Colonic mucosa (tissue), 4 donors: ENCODE measurements at places on chromosomes 2 and 18. TPM values are rescaled to one million over a fixed set of nuclear protein-coding genes. Genes with fewer than 3 reads are reported as not detected.

MARCO gene
- 3.7 TPM for total RNA-seq

LIPT1 gene
- 6.3 TPM for total RNA-seq

PSMA8 gene
- total RNA-seq: not detected

UGT1A10 gene
- 82.9 TPM for total RNA-seq

EDAR gene
- total RNA-seq: 1.1 TPM

MYCN gene
- 1.7 TPM for total RNA-seq

ATP6V1C2 gene
- 1.7 TPM for total RNA-seq

GRCh38 chr2:15363734-15364133 is 197.4 kb downstream of the NBAS start:
- H3K36me3 ChIP-seq: no peaks in the 10 kb centered on the region
- DNase-seq: no peak
- H3K4me3 ChIP-seq: no peak overlapping the region
- H3K27me3 ChIP-seq: no peaks in the 10 kb centered on the region
- no peaks in the 10 kb centered on the region for H3K4me1 ChIP-seq
- no peak overlapping the region for H3K27ac ChIP-seq

DNA sequence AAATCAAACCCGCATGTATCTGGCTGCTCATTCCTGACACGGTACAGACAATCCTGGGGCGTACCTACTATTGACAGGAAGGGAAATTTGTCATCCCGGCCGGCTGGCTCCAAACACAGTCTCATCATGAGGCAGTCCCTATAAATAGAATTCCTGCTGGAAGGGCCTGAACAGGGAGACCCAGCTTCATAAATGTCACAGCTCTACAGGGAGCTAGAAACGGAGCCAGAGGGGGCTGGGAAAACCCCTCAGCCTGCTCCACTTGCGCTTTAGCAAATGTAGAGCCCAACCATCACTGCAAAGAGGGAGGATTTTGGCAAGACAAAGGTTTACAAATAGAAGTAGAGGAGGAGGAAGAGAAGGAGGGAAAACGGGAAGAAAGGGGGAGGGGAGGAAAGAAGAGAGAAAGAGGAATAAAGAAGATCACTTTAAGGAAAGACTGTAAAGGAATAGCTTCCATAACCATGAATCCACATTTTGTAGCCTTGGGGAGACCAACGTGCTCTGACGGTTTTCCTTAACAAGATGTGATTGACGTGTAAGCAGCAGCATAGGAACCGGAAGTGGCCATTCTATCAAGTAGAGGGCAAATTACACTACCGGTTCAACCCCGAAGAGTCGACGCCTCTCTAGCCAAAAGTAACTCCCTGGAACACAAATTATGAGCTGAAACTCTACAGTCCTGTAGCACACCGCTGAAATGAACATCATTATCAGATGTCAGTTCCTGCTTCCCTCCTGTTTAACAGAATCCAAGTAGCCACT is 56.8 kb upstream of the TTN start:
- no peaks in the 10 kb centered on the region for H3K4me1 ChIP-seq
- H3K27ac ChIP-seq: no peak overlapping the region
- DNase-seq: peak; percentile 19
- no peaks in the 10 kb centered on the region for H3K36me3 ChIP-seq

DNA sequence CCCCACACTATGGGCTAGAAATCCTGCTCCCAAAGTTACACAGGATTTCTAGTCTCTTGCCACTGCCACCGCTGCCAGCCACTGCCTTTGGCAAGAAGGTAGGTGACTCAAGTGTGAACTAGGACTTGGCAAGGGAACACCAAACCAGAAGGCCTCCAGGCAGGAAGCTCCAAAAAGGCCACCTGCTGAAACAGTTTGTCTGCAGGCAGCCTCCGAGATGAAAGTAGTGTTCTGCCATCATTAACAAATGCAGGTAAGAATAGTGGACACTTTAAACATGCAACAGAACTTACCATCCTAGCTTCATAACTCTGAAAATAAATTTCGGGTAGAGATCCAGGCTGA is 3.9 kb downstream of the ANKRD44 start:
- H3K36me3 ChIP-seq: no peaks in the 10 kb centered on the region
- no peaks in the 10 kb centered on the region for H3K4me1 ChIP-seq
- no peak overlapping the region for H3K4me3 ChIP-seq
- peak overlapping the region; percentile 51 for H3K27ac ChIP-seq
- no peak for DNase-seq

DNA sequence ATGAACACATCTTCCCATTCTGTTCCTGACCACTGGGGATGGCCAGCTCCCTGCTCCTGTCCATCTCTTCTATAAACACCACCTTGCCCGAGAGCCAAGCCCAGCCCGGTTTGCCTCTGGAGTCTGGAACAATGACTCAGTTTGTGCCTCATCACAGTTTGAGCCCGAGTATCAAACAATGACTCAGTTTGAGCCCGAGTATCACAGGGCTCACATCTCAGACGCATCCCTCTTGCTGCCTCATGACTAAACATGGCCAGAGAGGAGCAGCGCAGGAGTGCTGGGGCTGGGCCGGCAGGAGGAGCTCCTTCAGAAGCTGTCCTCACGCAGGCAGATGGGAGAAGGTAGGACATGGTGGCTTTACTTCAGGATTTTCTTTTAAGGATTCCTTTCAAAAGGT is 68.7 kb downstream of the PXDN start:
- H3K36me3 ChIP-seq: no peaks in the 10 kb centered on the region
- no peaks in the 10 kb centered on the region for H3K4me1 ChIP-seq
- no peak for DNase-seq
- no peak overlapping the region for H3K27ac ChIP-seq
- no peak overlapping the region for H3K4me3 ChIP-seq

GRCh38 chr18:3875376-3875775 is 425.4 kb downstream of the TGIF1 start:
- no peak overlapping the region for H3K27ac ChIP-seq
- no peak overlapping the region for H3K4me3 ChIP-seq
- H3K27me3 ChIP-seq: no peaks in the 10 kb centered on the region
- no peak for DNase-seq

- peak; percentile 41 for DNase-seq
- no peaks in the 10 kb centered on the region for H3K4me1 ChIP-seq
- peak overlapping the region; percentile 50 for H3K27ac ChIP-seq
- H3K27me3 ChIP-seq: no peaks in the 10 kb centered on the region
- H3K4me3 ChIP-seq: no peak overlapping the region
Measured at GRCh38 chr2:159030674-159031380, 62.4 kb downstream of the TANC1 start.

- no peak within 1 kb of the TSS for H3K27ac ChIP-seq
- H3K4me3 ChIP-seq: peak within 1 kb of the TSS; percentile 43
- H3K27me3 ChIP-seq: no peaks in the 10 kb centered on the region
- peak; percentile 45 for DNase-seq
- no peaks in the 10 kb centered on the region for H3K36me3 ChIP-seq
- H3K4me1 ChIP-seq: no peaks in the 10 kb centered on the region
Measured at GRCh38 chr2:222671259-222672067, at the start of gene MOGAT1. MOGAT1 (plus strand) TSS chr2:222671658; CDS start chr2:222671786, 128 bp downstream.

- H3K4me1 ChIP-seq: peaks cover 9% of the 10 kb centered on the region
- peak overlapping the region; percentile 90 for H3K27ac ChIP-seq
- DNase-seq: peak; percentile 54
- no peaks in the 10 kb centered on the region for H3K27me3 ChIP-seq
Measured at GRCh38 chr2:44360749-44361329, 455 bp downstream of the PREPL start.

GRCh38 chr2:129087133-129087813 is 768.6 kb upstream of the HS6ST1 start:
- H3K4me3 ChIP-seq: no peak overlapping the region
- no peak overlapping the region for H3K27ac ChIP-seq
- H3K27me3 ChIP-seq: no peaks in the 10 kb centered on the region
- no peaks in the 10 kb centered on the region for H3K36me3 ChIP-seq

GRCh38 chr2:174025271-174026121 is 60.3 kb upstream of the SP3 start:
- H3K4me3 ChIP-seq: no peak overlapping the region
- peak overlapping the region; percentile 75 for H3K27ac ChIP-seq
- H3K4me1 ChIP-seq: peaks cover 5% of the 10 kb centered on the region
- peak; percentile 62 for DNase-seq
- no peaks in the 10 kb centered on the region for H3K36me3 ChIP-seq

- no peaks in the 10 kb centered on the region for H3K36me3 ChIP-seq
- no peaks in the 10 kb centered on the region for H3K4me1 ChIP-seq
- no peak overlapping the region for H3K27ac ChIP-seq
- H3K4me3 ChIP-seq: no peak overlapping the region
Measured at GRCh38 chr2:60998628-60999545, 18.6 kb upstream of the PEX13 start.

- DNase-seq: no peak
- no peaks in the 10 kb centered on the region for H3K4me1 ChIP-seq
- no peaks in the 10 kb centered on the region for H3K27me3 ChIP-seq
- H3K27ac ChIP-seq: no peak overlapping the region
Measured at GRCh38 chr2:73107211-73107926, 5.4 kb downstream of the RAB11FIP5 start.

DNA sequence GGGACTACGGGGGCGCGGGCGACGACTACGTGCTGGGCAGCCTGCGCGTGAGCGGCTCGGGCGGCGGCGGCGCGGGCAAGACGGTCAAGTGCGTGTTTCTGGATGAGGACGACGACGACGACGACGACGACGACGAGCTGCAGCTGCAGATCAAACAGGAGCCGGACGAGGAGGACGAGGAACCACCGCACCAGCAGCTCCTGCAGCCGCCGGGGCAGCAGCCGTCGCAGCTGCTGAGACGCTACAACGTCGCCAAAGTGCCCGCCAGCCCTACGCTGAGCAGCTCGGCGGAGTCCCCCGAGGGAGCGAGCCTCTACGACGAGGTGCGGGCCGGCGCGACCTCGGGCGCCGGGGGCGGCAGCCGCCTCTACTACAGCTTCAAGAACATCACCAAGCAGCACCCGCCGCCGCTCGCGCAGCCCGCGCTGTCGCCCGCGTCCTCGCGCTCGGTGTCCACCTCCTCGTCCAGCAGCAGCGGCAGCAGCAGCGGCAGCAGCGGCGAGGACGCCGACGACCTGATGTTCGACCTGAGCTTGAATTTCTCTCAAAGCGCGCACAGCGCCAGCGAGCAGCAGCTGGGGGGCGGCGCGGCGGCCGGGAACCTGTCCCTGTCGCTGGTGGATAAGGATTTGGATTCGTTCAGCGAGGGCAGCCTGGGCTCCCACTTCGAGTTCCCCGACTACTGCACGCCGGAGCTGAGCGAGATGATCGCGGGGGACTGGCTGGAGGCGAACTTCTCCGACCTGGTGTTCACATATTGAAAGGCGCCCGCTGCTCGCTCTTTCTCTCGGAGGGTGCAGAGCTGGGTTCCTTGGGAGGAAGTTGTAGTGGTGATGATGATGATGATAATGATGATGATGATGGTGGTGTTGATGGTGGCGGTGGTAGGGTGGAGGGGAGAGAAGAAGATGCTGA is 1.4 kb downstream of the SOX11 start:
- DNase-seq: no peak
- no peak overlapping the region for H3K4me3 ChIP-seq
- H3K4me1 ChIP-seq: no peaks in the 10 kb centered on the region
- peaks cover 41% of the 10 kb centered on the region for H3K27me3 ChIP-seq
- H3K36me3 ChIP-seq: no peaks in the 10 kb centered on the region
- no peak overlapping the region for H3K27ac ChIP-seq

GRCh38 chr2:105888625-105889024 is 143.9 kb downstream of the NCK2 start:
- H3K27ac ChIP-seq: no peak overlapping the region
- H3K27me3 ChIP-seq: no peaks in the 10 kb centered on the region
- no peaks in the 10 kb centered on the region for H3K4me1 ChIP-seq

GRCh38 chr2:111688482-111688881 is 195.5 kb downstream of the ANAPC1 start:
- H3K4me3 ChIP-seq: no peak overlapping the region
- H3K36me3 ChIP-seq: no peaks in the 10 kb centered on the region
- H3K27ac ChIP-seq: no peak overlapping the region
- DNase-seq: no peak
- H3K4me1 ChIP-seq: no peaks in the 10 kb centered on the region
- H3K27me3 ChIP-seq: no peaks in the 10 kb centered on the region

GRCh38 chr2:147133286-147133908 is 711.4 kb upstream of the ACVR2A start:
- H3K27ac ChIP-seq: no peak overlapping the region
- no peaks in the 10 kb centered on the region for H3K4me1 ChIP-seq
- no peaks in the 10 kb centered on the region for H3K27me3 ChIP-seq
- H3K4me3 ChIP-seq: no peak overlapping the region
- no peaks in the 10 kb centered on the region for H3K36me3 ChIP-seq
- no peak for DNase-seq

DNA sequence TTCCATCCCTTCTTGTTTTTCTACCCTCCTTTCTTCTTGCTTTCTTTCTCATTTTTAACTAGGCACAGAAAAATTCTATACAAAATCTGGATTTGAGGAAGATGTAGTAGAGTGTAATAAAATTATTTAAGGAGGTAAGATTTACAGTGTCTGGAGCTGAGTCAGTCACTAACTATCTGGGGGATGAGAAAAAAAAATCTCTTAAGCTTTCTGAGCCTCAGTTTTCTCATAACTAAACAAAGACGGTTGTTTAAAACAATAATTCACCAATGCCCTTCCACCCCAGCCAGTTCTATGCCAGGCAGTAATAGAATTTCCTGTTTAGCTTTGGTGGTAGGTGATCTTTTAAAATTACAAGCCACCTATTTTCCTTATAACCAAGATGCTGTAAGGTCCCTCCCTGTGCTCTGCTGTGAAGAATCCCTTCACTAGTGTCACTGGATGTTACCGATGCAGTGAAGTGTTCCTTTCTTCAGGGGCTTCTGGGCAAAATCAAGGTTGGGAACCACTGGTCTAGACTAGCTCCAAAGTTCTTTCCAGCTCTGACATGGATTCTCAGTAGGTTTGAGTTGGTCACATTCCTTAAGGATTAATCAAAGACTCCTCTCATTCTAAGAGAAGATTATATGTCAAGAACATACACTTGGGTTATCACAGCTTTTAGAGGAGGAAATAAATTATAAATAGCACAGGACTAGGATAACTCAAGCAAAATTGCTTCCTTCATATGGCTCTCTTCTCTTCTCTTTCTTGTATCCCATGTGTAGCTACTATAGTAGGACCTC is 289.0 kb downstream of the CDH2 start:
- no peak overlapping the region for H3K4me3 ChIP-seq
- no peaks in the 10 kb centered on the region for H3K27me3 ChIP-seq
- H3K27ac ChIP-seq: no peak overlapping the region
- H3K4me1 ChIP-seq: no peaks in the 10 kb centered on the region

DNA sequence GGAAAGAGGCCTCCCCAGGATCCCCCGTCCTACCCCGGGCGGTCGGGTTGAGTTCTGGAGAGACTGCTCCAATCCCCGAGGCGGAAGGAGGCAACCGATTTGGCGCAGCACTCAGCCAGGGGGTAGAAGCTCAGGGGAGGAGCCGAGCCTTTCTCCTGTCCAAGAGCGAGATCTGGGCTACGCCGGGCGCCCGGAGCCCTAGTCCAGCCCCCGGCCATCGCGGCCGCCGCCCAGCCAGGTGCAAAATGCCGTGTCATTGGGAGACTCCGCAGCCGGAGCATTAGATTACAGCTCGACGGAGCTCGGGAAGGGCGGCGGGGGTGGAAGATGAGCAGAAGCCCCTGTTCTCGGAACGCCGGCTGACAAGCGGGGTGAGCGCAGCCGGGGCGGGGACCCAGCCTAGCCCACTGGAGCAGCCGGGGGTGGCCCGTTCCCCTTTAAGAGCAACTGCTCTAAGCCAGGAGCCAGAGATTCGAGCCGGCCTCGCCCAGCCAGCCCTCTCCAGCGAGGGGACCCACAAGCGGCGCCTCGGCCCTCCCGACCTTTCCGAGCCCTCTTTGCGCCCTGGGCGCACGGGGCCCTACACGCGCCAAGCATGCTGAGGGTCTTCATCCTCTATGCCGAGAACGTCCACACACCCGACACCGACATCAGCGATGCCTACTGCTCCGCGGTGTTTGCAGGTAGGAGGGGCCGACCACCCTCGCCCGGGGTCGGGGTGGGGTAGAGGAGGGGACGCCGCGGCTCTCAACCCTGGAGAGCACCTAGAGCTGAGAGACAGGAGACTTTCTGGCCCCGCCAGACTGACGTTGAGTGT is at the start of gene DYSF:
TSS of gene DYSF (plus strand) at position 158 of the 817 bp plus-strand sequence.
- peaks cover 10% of the 10 kb centered on the region for H3K27me3 ChIP-seq
- H3K36me3 ChIP-seq: no peaks in the 10 kb centered on the region
- H3K4me1 ChIP-seq: peaks cover 4% of the 10 kb centered on the region
- peak within 1 kb of the TSS; percentile 2 for H3K27ac ChIP-seq
- H3K4me3 ChIP-seq: peak within 1 kb of the TSS; percentile 36
